ENCODE measurements at places on chromosomes 3 and 15.

DNA sequence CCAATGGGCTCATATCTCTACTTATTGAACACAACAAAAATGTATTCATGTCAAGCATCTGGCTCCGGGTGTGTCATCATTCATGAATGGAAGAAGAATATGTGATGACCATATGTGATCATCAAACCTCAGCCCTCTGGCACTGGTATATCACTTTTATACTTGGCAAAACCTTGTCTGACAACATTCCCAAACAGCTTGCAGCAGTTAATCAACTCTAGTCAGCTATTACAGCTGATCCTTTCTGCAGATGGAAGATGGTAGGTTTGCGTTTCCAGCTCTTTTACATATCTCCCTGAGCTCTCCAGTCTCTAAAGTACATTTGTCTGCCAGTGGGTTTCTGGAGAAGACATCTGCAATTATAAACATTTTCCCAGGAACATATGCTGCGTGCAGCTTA, 6.6 kb downstream of the PLSCR5 start:
- DNase-seq, result peak; percentile 18

DNA sequence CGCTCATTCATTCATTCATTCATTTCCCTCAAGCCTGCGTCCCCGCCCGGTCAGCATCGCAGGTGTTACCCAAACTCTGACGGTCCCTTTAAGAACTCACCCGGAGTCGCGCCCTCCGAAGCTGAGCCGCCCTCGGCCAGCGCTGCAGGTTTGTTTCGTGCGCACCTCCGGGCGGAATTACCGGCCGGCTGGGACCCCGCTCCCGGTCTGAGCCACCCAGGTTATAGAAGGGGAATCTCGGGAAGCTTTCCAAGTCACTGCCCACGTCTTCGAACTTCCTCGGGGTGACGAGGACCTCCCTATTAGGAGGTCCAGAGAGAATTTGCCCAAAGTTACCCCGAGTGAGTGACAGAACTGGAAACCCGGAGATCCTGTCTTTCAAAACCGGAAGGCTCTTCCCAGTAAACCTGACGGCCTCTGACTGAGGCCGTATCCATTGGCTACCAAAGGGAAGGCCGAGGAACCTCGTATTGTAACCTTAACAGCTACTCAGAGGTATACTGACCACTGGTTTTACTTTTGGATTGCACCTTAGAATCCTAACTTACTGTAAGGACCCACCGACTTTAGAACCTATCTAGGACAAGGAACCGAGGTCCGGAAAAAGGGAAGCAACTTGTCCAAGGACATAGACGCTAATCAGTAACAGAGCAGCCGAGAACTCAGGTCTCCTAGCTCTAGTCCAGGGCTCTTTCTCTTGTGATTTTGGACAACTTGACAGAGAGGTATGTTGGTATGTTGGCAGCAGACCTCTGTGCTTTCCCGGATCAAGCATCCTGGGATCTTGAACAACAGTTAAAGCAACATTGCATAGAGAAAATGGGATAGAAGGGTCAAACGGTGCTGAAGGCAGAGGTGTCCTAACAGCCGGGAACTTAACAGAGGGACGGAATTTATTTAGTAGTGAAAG, 788 bp upstream of the DLG1 start:
- DNase-seq, result no peak

- DNase-seq, result no peak
These were observed 256.5 kb upstream of the CBLB start for GRCh38 chr3:106125321-106125720.

DNA sequence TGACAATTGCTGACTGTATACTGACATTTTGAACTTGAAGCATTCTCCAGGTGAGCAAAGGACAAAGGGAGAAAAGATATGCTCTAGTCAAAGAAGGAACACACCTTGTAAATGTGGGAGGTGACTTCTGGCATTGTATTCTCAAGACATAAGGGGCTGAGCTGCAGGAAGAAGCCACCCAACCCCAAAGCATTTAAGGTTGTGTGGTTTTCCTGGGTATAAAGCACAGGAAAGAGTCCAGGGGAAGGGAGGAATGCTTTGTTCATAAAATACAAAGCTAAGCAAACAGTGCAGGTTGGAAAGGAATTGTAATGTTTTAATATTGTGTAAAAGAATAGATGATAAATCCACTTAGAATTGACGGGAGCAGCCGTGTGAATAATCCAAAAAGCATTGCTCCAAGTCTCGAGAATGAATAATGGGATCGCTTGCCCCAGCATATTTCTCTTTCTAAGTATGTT, 102.4 kb upstream of the LRIG1 start:
- DNase-seq, result no peak

GRCh38 chr15:70383856-70384255, 286.1 kb upstream of the TLE3 start:
- no peak for DNase-seq

DNA sequence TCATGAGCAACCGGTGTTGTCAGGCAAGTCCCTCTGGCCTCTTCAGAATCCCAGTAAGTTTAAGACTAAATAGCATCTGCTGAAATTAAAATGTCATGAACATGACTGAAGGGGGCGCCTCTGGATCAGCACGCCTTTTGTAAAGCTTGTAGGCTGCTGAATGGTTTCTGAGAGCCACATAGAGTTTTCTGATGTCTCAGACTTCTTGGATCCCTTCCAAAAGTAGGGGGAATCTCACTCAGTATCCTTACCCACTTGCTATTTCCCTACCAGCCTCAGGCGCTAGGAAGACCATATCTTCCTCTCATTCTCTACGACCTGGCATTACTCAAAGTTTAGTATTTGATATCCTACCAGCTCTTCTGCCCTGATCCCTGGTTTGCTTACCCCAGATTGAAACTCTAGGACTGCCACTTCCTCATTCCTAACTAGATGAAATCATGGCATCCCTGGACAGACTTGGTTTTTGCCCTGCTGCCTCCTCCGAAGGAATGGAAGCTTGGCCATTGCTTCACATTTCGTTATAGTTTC, 62.7 kb upstream of the CD47 start:
- DNase-seq, result peak; percentile 51

GRCh38 chr3:141326626-141327025, 41.7 kb upstream of the ZBTB38 start:
- DNase-seq, result no peak

DNA sequence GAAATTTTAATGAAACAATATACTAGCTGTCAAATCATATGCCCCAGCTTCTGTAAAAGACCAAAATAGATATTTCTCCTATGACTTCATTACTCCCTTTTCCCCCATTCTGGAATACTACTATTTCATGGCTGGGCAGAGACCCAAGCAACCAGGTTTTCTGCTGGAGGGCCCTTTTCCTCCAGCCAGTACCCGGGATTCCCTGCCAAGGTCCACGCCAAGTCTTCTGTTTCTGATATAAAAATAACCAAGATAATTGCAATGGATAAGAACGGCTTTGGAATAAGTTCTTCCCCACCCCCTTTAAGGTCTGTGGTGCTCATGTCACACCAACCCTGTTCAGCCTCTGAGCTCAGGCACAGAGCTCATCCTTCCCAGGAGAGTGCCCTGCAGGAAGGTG, 17.2 kb upstream of the NMNAT3 start:
- DNase-seq, result no peak

DNA sequence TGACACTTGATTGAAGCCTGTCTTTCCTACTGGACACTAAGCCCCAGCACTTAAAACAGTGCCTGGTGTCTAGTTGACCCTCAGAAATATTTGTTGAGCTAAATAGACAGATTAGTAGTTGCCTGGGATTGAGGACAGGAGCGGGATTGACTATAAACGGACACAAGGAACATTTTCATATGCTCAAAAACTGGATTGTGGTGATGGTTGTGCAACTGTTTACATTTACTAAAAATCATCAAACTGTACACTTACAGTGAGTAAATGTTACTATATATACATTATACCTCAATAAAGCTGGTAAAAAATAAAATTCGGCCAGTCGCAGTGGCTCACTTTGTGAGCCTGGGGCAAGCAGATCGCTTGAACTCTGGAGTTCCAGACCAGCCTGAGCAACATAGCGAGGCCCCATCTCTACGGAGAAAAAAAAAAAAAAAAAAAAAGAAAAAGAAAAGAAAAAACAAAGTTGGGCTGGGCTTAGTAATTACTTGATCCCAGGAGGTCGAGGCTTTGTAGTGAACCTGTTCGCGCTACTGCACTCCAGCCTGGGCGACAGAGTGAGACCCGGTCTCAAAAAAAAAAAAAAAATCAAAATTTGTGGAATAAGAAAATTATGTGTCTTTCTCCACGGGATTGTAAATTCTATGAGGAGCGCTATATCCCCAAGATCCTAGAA, 632 bp upstream of the IDH3A start:
- DNase-seq, result no peak
